HT-29 (cell line): ENCODE measurements at places on chromosomes 4 and X.

- no peak for DNase-seq
Measured at GRCh38 chrX:129404670-129405008, 118.7 kb downstream of the SMARCA1 start.

DNA sequence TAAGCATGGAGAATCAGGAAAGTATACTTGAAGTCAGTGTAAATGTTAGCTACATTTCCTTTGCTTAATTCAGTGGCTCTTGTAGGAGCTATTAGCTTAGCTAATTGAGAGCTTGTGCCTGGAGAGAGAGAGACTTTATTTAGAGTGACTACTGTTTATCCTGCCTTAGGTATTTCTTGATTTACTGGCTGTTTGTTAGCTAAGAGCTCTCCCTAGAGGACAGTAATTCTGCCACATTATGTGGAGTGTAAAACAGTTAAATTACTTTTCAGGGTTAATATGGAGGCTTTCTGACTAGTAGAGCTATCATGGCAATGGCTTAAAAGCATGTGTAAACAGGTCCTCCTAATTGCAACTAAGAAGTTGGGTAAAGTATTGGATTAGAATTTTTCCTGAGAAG lies 306.5 kb upstream of the TECRL start:
- no peak for DNase-seq

GRCh38 chrX:48784726-48785125 lies 1.7 kb upstream of the GATA1 start:
- DNase-seq = no peak

DNA sequence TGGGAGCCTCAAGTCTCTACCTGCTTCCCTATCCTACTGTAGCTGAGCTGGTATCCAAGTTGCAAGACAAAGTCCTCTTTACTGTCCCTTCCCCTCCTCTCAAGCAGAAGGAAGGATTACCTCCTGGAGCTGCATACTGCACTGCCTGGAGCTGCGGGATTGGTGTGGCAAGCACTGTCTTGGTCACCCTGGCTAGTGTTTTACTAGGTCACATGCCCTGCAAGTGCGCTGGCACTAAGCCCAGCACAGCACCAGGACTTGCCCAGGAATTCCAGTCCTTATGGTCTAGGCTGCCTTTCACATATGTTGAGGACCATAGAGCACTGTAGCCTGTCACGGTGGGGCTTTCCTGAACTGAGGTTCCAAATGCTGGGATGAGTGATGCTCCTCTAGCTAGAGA lies 227.3 kb upstream of the ZC4H2 start:
- peak; percentile 15 for DNase-seq

- DNase-seq = no peak
Measured at GRCh38 chr4:62135565-62136156, 935.5 kb downstream of the ADGRL3 start.

DNA sequence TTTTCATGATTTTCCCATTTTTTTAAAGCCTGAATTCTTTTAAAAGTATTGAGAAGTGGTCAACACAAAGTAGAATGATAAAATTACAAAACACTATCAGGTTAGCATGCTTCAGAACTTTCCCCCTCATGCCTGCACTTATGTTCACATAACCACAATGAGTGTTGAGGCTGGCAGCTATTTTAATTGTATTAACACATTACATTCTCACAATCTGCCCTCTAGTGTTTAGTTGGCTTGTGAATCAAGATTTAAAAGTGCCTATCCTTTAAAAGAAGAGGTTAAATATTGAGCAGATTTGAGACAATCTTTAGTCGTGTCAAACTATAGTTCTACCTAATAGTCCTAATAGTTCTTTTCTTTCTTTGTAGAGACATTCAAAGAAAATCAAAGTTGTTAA lies 93.6 kb upstream of the NAP1L5 start:
- DNase-seq = peak; percentile 49

DNA sequence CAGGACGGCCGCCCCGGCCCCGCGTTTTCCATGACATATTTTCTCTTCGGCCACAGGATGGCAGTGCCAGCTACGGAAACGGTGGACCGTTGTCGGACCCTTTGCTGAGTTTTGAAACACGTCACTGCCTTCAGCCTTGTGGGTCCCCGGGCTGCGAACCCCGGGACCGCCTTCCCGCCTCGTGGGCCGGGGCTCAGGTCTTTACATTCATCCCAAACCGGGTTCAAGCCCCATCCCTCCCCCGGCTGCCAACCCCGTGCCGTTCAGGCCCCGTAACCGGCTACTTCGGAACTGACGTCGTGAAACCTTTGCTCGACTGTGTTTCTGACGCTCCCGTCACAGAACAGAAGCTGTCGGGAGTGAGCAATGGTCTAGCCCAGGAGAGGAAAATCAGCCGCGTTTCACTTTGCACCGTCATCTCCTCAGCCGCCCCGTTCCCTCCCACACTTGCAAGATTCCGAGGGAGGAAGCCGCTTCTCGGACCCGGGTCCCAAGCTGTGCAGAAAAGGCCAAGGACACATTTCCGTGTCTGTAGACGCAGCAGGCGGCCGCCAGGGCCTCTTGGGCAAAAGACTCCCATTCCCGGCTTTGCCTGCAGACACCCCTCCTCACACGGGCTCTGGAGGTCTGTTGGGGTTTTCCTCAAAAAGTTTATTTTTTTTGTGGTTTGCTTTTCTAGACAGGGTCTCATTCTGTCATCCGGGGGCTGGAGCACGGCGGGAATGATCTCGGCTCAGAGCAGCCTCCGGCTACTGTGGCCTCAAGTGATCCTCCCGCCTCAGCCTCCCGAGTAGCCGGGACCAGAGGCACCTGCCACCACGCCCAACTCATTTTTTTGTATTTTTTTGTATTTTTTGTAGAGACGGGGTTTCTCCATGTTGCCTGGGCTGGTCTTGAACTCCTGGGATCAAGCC lies 41.4 kb upstream of the PPP2R3B start:
- no peak for DNase-seq

DNA sequence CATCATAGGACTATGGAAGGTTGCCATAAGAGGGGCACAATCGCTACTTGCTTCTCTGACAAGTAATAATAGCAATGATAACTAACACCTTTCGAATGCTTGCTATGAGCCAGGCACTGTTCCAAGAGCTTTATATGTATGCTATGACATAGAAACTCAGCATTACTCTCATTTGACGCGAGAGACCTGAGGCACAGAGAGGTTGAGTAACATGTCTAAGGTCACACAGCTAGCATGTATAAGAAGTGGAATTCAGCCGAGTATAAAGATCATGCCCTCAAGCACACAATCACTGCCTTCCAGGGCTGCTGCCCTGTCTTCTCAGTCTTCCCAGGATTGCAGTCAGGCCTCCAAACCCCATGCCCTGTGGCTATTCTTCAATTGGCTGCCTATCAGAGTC lies 19.5 kb downstream of the PJA1 start:
- no peak for DNase-seq

DNA sequence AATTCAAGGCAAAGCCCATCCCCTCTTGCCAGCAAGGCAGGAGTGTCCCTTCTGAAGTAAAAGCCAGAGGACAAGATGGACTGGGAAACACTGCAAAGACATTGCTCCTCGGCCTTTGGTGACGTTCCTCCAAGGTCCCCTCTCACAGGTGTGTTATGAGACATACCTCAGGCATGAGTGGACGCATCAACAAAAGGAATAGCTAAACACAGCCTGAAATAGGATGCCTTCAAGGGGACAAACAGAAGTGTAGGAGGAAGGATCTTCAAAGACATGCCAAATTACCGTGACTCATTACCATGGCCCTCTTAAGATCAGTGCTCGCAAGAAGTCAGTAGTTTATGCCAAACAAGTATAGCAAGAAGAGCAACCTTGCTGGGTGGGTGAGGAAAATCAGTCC lies 6.0 kb upstream of the IDS start:
- DNase-seq = peak; percentile 72

DNA sequence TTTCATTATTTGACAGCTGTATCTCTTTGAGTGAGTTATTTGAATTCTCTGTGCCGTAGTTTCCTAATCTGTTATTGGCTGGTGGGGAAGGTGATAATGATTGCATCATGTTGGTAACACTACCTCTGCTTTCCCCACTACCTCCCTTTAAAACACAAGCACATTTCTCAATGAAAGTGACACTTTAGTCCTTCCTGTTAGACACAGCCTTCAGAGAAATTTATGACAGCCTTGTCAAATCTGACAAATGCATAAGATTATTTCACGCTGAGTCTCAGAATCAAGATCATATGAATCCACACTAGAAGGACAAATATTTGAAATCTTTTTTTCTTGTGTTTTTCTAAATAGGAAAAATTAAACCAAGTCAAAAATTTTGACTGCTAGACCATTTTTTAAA lies 896.1 kb downstream of the CENPC start:
- no peak for DNase-seq

DNA sequence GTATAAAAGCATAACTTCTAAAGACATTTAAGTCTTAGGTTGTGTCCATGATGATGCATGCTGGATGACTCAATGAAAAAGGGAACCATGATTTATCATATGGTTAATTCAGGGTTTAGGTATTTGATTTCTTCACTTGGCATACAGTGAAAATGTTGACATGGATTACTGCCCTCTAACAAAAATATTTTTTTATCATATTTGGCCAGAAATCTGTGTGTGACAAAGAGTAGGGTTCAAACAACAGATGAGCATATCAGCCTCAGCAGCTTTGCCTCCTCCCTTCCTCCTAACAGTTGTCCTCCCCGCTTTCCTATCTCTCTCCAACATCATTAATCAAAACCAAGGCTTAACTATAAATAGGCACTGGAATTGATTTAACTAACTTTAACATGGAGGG lies 46.3 kb downstream of the ARHGAP6 start:
- no peak for DNase-seq

- no peak for DNase-seq
Measured at GRCh38 chr4:8545439-8545765, 34.8 kb upstream of the GPR78 start.

GRCh38 chr4:159484864-159485263 lies 382.0 kb downstream of the RAPGEF2 start:
- DNase-seq = no peak

GRCh38 chrX:119158226-119158625 lies 30.6 kb upstream of the KIAA1210 start:
- no peak for DNase-seq

DNA sequence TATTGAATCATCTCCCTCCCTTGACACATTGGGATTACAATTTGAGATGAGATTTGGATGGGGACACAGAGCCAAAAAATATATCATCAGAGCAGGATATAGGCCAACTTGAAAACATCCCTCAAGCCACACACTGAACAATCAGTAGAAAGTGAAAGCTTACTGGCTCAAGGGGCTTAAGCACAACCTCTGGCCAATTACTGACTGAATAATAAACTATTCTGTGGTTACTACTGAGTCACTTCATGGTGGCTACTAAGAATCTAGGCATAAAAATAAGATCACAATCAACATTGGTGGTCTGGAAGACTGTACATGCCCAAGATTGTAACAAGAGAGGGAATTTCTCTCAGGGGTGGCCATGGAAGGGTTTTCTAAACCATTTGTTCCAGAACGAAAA lies 27.4 kb upstream of the GPR174 start:
- no peak for DNase-seq

DNA sequence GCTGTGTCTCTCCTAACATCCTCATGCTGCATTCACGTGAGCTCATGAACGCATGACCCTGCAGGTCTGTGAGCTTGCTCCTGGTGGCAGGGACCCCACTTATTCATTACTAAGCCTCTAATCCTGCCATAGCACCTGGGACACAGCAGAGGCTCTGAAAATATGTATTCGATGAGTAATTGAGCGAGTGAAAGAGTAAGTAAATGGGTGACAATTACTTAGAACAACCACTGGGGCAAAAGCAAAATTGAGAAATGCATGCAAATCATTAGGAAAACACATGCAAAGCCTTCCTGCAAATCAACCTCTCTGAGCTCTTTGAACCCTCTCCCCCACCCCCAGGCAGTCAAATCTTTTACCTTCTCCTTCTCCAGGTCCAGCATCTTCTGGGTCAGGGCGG lies 23.6 kb upstream of the C4orf50 start:
- DNase-seq = no peak

DNA sequence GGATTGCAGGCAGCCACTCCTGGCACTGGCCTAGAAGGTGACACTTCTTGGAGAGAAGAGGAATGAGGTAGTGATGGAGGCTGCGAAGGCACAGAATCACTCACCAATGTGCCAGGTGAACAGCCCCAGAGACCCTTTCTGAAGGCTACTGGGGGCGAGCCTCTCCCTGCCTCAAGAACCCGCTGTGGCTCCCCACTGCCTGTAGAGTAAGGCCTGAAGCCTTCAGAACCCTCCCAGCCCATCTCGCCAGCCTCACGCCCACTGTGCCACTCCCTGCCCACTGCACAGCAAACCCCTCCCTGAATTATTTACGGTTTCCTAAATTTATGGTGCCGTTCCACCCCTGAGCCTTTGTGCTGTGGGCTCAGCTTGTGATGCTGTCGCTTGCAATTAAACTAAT lies 24.2 kb upstream of the SORCS2 start:
- DNase-seq = no peak

DNA sequence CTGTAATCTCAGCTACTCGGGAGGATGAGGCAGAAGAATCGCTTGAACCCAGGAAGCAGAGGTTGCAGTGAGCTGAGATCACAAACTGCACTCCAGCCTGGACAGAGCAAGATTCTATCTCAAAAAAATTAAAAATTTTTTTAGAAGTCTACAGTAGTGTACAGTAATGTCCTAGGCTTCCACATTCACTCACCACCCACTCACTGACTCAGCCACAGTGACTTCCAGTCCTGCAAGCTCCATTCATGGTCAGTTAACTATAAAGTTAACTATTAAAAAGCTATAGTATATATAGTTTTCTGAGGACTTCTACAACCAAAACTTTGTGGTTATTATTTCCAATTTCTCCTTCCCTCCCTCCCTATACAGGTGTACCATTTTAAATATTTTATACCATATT lies 34.7 kb upstream of the NEUROG2 start:
- DNase-seq = no peak

DNA sequence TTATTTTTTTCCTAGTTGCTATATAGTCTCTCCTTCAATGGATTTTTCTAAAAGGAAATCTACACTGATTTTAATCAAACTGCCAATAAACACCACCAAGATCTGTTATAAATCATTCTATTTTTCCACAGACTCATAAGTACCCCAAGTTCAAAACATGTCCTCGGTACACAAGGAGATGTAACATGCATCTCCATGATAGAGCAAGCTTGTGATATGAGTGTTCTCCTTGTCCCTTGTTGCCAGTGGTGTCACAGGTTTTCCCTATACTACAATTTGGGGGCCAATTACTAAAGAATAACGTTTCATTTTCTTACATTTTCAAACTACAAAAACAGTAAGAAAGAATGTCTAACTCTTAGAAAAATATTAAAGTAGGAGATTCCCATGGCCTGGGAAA lies 491 bp downstream of the ARHGEF6 start:
- DNase-seq = no peak

DNA sequence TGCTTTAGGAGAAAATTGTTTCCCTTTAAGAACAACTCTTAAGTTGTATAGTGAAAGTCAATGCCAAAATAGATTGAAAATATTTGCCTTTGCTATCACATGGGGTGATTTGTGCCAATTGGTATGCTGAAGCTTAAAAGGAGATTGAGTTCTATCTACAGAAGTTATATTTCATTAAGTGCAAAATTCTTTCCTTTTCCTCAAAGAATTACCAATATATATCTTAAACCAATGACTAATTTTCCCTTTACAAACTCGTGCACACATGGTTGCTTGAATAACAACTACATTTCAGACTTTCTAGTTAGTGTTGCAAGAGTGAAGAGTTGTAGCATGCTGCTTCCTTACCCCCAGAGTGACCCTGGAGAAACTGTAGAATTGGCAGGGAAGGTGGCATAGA lies 990.0 kb upstream of the PABPC4L start:
- DNase-seq = no peak
